ENCODE measurements at places on chromosomes 12 and 14. TPM values are rescaled to one million over a fixed set of nuclear protein-coding genes. Genes with fewer than 3 reads are reported as not detected.

GRCh38 chr12:92424338-92424737, 278.5 kb upstream of the PLEKHG7 start:
- no peak overlapping the region for H3K4me3 ChIP-seq
- no peaks in the 10 kb centered on the region for H3K4me1 ChIP-seq
- no peak overlapping the region for H3K27ac ChIP-seq
- no peaks in the 10 kb centered on the region for H3K27me3 ChIP-seq
- DNase-seq, result no peak
- H3K36me3 ChIP-seq, result no peaks in the 10 kb centered on the region

DNA sequence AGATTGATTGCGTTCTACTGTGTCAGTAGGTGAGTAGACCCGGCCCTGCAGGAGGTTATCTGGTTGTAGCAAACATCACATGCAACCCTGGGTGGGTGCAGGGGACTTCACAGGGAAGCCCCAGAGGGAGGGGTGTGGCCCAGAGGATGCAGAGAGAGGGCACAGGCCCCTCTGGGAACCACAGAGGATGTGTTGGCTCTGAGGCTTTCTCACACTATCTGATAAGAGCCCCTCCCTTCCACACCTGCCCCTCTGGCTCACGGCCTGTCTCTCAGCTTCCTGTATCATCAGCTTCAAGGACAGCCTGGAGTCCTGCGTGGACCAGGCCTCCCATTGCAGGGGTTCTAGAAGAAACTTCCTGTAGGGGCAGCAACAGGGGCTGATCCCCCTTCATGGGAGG, 101.9 kb downstream of the RIN3 start:
- H3K27me3 ChIP-seq, result no peaks in the 10 kb centered on the region
- H3K4me3 ChIP-seq, result no peak overlapping the region
- DNase-seq, result no peak
- H3K36me3 ChIP-seq, result no peaks in the 10 kb centered on the region
- H3K4me1 ChIP-seq, result no peaks in the 10 kb centered on the region

DNA sequence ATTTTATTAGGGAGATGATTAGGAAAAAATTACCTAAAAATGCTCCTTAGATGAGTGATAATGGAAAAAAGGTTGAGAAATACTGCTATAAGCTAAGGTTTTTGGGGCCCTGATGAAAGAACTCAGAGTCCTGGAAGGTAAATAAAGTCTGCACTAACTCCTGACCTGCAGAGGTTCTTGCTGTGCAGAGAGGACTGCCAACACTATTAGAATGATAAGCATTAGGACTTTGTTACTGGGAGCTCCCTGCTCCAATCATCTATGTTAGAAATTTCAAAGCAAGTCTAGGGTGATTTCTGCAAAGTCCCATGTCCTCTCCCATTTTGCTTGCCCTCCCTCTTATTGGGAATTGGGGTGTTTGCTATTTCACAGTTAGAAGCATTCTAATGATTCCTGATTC, 112.2 kb downstream of the SMOC1 start:
- no peaks in the 10 kb centered on the region for H3K27me3 ChIP-seq
- H3K4me1 ChIP-seq, result no peaks in the 10 kb centered on the region
- no peak overlapping the region for H3K4me3 ChIP-seq
- H3K27ac ChIP-seq, result no peak overlapping the region
- no peak for DNase-seq

DNA sequence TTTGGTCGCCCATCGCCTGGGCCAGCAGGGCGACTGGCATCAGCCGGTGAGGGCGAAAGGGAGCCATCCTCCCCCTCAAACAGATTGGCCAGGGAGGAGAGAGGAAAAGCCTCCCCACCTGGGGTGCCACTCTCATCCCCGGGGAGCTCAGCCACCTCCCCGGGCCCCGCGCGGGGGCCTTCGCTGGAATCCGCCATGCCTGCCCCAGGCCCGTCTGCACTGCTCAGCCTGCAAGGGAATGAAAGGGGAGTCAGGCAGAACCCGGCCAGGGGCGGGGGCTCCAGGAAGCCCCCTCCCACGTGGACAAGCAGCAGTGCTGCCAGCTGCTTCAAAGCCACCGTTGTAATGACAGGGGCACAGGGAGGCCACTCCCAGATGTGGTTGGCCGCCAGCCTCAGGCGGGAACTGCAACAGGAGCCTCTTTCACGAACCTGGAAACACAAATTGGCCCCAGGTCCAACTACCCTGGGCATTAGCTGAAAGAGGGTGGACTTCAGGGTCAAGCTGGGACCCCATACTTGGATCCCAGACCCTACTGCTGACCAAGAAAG, 18.5 kb downstream of the TRPV4 start:
- no peak for DNase-seq
- H3K4me1 ChIP-seq, result no peaks in the 10 kb centered on the region
- no peak overlapping the region for H3K27ac ChIP-seq
- H3K36me3 ChIP-seq, result no peaks in the 10 kb centered on the region
- no peak overlapping the region for H3K4me3 ChIP-seq

- H3K36me3 ChIP-seq, result no peaks in the 10 kb centered on the region
- DNase-seq, result no peak
- H3K27me3 ChIP-seq, result no peaks in the 10 kb centered on the region
- H3K4me1 ChIP-seq, result no peaks in the 10 kb centered on the region
- no peak overlapping the region for H3K27ac ChIP-seq
- no peak overlapping the region for H3K4me3 ChIP-seq
These were observed 47.2 kb upstream of the KTN1 start for GRCh38 chr14:55532645-55533344.

- no peak overlapping the region for H3K4me3 ChIP-seq
- H3K36me3 ChIP-seq, result peaks cover 27% of the 10 kb centered on the region
- no peak overlapping the region for H3K27ac ChIP-seq
- no peaks in the 10 kb centered on the region for H3K27me3 ChIP-seq
These were observed 35.5 kb upstream of the TSPAN9 start for GRCh38 chr12:3041558-3042164.

DNA sequence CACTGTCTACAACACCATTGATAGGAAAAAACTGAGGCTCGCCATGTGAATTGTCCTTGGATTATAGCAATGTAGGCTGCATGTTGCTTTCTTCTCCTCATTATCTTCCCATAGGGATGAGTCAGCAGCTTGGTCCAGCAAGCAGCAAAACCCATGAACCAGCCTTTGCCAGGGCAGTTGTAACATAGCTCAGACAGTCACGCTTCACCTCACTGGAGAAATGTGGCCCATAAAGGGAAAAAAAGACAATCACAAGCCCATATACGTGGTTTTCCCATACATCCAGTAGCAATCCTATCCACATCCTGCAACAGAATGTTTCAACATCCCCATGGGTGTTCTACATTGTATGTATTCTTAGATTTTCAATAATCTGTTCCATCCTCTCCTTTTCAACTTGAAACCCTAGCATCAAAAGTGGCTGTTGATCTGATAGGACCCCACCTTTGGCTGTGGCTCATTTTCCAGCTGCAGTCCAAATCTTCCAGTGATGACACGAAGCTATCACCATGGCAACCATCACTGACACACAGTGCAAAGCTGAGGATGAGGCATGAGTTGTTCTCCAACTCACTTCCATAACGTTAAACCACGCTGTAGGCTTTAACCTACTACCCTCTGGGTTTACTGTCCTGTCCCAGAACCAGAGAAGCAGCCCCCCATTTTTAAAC, 34.0 kb downstream of the GRIN2B start:
- H3K27ac ChIP-seq, result no peak overlapping the region
- no peak for DNase-seq
- no peaks in the 10 kb centered on the region for H3K27me3 ChIP-seq
- no peak overlapping the region for H3K4me3 ChIP-seq

DNA sequence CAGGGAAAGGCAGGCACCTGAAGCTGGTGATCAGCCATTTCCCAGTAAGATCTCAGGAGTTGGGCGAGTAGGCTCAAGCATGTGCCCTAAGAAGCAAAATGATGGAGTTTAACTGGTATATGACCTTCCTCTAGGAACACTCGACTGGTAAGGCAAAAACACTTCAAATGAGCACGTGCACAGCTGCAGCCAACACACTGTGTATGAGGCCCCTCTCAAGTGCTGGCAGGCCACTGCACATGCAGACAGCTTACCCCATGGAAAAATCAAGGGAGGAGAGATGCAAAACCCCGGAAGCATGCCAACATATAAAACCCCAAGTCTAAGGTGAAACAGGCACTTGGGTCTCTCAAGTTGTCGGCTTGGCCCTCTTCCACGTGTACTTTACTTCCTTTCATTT, 39.2 kb downstream of the TTLL5 start:
- no peak for DNase-seq
- no peak overlapping the region for H3K4me3 ChIP-seq
- H3K27ac ChIP-seq, result no peak overlapping the region

DNA sequence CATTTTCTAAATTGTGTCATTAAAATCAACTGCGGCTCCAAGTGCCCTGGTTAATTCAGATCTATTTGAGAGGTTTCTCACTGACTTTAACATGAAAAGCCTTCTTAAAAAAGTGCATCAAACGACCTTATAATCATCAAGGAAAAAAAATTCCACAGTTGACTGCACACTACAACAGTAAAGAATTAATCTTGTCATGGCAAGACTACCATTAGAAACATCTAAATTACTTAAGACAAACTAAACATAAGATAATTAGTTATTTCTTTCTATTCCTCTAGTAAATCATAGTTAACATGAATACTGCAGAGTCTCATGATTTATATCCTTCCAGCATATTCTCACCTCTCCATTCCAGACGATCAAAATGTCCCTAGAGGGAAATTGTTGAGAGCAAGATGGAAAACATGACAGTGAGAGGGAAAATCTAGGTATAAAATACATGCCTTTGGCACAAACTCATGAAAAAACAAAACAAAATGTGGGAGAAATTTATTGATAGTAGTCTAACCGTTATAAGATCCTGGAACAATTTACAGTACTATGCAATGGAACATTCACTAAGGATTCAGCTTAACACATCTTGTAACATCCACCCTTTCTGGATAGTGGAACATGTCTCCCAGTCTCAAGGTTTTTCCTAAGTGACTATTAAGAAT, 112.5 kb downstream of the PRKD1 start:
- no peaks in the 10 kb centered on the region for H3K36me3 ChIP-seq
- no peak for DNase-seq
- H3K27ac ChIP-seq, result no peak overlapping the region
- H3K4me1 ChIP-seq, result peaks cover 3% of the 10 kb centered on the region
- H3K27me3 ChIP-seq, result no peaks in the 10 kb centered on the region
- H3K4me3 ChIP-seq, result no peak overlapping the region

- no peak overlapping the region for H3K27ac ChIP-seq
- H3K36me3 ChIP-seq, result no peaks in the 10 kb centered on the region
- H3K27me3 ChIP-seq, result no peaks in the 10 kb centered on the region
- no peaks in the 10 kb centered on the region for H3K4me1 ChIP-seq
These were observed 5.7 kb downstream of the MIPOL1 start for GRCh38 chr14:37203423-37203822.

DNA sequence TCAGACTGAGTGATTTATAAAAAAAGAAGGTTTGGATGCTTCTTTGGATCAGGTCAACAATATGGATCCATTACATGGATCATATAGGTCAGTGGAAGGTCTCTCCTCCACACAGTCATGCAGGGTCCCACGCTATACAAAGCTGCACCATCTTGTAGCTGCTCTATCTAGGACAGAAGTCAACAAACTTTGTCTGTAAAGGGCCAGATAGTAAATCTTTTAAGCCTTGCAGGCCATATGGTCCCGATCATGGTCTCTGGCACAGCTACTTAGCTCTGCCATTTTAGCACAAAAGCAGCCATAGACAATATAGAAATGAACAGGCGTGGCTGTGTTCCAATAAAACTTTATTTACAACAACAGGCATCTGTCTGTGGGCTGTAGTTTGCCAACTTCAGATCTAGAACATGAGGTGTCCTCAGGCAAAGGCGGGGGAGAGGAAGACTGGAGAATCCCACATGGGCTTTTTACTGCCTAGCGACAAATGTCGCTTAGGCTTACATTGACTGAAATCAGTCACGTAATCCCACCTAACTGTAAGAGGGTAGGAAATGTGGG, 36.7 kb downstream of the TMEM233 start:
- no peaks in the 10 kb centered on the region for H3K4me1 ChIP-seq
- H3K27me3 ChIP-seq, result no peaks in the 10 kb centered on the region
- no peak overlapping the region for H3K4me3 ChIP-seq
- H3K36me3 ChIP-seq, result no peaks in the 10 kb centered on the region

- H3K27me3 ChIP-seq, result no peaks in the 10 kb centered on the region
- peaks cover 6% of the 10 kb centered on the region for H3K36me3 ChIP-seq
- DNase-seq, result no peak
- H3K4me1 ChIP-seq, result no peaks in the 10 kb centered on the region
- no peak overlapping the region for H3K4me3 ChIP-seq
These were observed 33.2 kb downstream of the KCNMB4 start for GRCh38 chr12:70399311-70399710.

DNA sequence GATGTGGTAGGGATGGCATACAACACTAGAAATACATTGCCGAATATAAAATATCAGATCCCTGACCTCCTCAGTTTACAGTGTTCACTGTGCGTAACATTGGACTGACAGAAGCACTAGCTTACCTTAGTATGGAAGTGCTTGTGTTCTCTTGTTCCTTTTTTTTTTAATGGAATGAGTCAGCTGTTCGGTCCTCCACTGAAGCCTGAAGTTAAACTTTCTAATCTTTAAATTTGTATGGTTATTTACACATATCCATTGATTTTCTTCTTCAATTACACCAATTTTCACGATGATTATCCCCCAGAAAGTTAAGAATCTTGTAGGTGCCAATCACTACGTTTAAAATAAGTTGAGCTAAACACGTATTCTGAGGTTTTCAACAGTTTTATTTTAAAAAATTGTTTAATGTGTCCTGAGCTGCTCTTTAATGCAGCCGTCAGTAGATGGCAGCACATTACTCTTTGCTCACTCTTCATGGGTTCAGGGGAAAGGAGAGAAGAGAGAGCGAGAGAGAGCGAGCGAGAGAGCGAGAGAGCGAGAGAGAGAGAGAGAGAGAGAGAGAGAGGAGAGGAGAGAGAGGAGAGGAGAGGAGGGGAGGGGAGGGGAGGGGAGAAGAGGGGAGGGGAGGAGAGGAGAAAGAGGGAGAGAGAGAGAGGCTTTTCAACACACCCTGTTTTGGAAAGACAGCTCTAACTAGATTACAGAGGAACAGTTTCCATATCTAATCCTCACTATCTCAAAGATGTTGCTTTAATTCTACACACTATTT, 134.7 kb upstream of the SCAF11 start:
- H3K27me3 ChIP-seq, result no peaks in the 10 kb centered on the region
- peak overlapping the region; percentile 18 for H3K4me3 ChIP-seq
- peaks cover 3% of the 10 kb centered on the region for H3K4me1 ChIP-seq

DNA sequence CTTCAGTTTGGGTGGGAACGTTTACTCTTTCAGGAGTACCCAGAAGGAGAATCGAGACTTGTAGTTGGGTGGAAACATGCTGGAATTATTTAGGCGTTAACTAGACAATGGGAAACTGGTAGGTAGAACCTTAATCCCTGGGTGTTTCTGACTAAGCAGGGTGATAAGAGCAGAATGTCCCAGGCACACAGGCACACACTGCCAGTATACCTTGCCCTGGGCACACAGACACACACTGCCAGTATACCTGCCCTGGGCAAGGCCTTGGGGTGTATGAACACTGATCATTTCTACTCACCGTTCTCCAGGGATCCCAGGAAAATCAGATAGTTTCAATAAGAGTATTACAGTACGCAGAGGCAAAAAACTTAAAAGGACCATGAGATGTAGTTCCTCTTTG, 115.5 kb downstream of the SNAPC1 start:
- H3K4me1 ChIP-seq, result no peaks in the 10 kb centered on the region
- no peak overlapping the region for H3K27ac ChIP-seq
- no peaks in the 10 kb centered on the region for H3K27me3 ChIP-seq
- no peak for DNase-seq
- no peaks in the 10 kb centered on the region for H3K36me3 ChIP-seq
- H3K4me3 ChIP-seq, result no peak overlapping the region

Gene DTX3
- total RNA-seq, result 33.5 TPM

Gene C3AR1
- total RNA-seq, result 2.0 TPM

Gene AKAP5
- 0.11 TPM for total RNA-seq

Gene SLC25A47
- not detected for total RNA-seq

Gene A2ML1
- total RNA-seq, result not detected

Gene PDE3A
- 33.7 TPM for total RNA-seq
